ENCODE measurements at places on chromosomes 1 and 21.

DNA sequence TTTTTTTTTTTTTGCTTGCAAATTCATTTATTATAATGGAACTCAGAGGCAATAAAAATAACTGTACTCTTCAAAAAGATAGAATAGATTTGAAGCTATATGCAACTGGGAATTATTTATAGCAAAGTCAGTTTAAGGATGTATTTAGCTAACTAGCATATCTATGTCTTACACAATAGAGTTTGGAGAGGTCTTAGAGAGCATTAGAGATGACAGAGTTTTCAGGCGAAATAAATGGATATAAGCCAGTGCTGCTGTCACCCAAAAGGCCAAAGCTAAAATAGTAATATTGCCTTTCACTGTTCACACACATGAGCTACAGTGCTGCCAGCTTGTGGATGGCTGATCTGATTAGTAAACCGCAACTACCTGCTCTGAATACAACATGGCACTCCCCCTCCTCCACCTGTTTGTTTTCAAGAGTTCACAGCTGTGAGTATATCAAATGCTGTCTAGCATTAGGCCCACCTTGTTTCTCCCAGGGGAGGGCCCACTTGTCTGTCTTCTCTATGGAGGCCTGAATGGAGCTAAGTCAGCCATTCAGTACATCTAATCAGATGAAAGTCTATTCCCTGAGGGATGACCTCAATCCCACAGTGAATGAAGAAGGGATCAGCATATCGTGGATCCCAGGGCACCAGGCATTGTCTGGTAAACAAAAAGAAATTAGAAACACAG, 25.2 kb upstream of the SSX2IP start:
- DNase-seq = no peak

DNA sequence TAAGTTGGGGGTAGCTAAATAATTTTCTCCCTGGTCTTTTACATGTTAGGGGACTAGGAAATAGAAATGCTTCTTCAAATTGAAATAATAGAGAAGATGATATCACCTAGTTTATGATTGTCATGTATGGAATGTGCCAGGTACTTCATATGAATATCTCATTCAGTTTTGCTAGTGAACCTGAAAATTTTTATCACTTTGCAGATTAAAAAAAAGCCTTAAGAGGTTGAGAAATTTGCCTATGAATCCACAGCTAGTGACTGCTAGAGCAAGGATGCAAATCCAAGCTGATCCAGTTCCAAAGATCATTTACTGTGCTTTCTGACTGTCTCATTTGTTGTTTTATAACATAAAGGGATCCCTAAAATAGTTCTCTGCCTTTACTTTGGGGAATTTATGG, 24.7 kb downstream of the RNF2 start:
- DNase-seq = no peak

- DNase-seq = no peak
Observed at GRCh38 chr21:46604975-46605766, at the start of gene S100B. Gene S100B (minus strand): TSS chr21:46605082. CDS start chr21:46602415, 2,667 bp downstream.

- DNase-seq = no peak
Observed at GRCh38 chr1:214603819-214604252, 841 bp downstream of the CENPF start.

DNA sequence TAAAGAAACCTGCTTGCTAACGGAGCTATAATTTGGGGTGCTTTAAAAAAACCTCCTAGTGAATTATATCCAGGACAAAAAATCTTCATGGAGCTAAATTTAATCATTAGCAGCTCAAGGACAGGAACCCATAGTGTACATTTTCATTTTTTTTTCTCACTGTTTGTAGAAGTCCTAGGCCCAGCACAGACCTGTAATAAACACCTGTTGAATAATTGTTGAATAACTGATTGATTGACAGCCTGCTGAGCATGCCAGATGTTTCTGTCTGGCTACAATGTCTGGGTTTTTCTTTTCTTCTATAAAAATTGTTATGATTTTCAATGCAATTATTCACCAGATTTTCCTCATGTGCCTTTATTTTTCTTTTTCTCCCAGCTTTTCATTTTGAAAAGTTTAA, 10.9 kb upstream of the GALNT2 start:
- DNase-seq = no peak

DNA sequence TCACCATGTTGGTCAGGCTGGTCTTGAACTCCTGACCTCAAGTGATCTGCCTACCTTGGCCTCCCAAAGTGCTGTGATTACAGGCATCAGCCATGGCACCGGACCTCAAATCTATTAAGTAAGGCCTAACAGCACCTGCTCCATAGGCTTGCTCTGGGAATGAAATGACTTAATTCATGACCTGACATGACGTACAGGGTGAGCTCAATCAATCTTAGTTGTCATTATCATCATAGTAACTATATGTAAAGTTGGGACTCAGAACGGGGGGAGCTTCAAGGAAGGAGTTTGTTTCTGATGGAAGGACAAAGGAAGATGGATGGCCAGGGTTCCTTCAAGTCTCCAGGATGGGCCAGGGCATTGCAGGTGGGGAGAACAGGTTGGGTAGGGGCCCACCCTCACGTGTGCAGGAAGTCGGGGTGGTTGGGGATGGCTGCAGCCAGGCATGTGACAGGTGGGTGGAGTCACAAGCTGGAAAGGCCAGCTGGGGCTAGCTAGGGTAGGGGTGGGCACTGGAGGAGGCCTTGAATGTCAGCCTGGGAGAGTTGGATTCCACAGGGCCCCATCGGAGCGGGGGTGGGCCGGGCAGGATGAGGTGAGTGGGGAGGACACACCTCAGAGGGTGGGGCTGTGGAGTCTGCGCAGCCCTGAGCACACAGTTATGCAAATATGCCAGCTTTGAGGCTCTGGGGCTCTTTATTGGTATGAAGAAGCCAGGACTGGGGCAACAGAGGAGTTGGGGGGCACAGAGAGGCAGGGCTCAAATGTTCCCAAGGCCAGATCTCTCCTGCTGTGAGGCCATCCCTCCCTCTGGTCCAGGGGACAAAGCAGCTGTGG, 9.6 kb downstream of the TRIM62 start:
- no peak for DNase-seq
